Psoas muscle (tissue), 8 donors: ENCODE measurements at places on chromosomes 2 and 18.

GRCh38 chr2:229714736-229715541 is 584 bp upstream of the DNER start:
- DNase-seq, result peak; percentile 53

DNA sequence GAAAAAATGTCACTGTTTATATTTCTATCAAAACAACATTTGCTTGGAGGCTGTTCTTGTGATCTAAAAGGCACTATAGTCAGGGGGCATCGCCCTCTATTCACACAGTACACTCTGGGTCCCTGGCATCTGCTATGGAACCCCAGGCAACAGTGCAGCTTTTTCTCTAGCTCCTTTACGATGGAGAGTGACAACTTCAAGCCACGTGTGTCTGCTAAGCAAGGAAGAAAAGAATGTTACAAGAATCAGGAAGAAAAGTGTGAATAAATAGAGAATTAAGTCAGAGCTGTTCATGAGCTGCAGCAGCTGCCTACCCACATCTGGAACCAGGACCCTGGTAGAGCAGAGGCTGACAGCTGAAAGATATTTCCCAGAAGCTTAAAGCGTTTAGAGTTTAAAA is 11.2 kb downstream of the RND3 start:
- no peak for DNase-seq

DNA sequence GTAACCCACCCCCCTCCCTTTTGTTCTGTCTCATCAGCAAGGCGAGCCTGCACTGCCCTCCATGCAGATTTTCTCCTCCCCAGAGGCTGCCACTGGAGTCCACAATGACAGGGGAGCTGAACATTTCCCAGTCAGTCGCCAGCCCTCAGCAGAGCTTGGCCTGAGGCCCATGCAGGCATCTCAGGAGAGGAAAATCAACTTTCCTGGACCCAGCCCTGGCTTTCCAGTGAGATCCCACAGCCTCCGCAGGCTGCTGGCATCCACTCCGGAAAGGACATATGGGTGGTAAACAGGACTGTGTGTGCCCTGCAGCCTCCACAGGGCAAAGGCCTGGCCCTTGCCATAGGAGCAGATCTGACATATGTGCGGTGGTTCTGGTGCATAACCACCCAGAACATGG is 253.8 kb downstream of the TNS1 start:
- no peak for DNase-seq

- DNase-seq, result no peak
These were observed 33.2 kb upstream of the UBE2E3 start for GRCh38 chr2:180947208-180947689.
